ENCODE measurements at places on chromosomes 7 and 10.
A peak's percentile ranks its signal among the peaks of the same experiment; 100 is the strongest.

GRCh38 chr7:47349401-47349800 lies 232.5 kb downstream of the TNS3 start:
- DNase-seq, result no peak

DNA sequence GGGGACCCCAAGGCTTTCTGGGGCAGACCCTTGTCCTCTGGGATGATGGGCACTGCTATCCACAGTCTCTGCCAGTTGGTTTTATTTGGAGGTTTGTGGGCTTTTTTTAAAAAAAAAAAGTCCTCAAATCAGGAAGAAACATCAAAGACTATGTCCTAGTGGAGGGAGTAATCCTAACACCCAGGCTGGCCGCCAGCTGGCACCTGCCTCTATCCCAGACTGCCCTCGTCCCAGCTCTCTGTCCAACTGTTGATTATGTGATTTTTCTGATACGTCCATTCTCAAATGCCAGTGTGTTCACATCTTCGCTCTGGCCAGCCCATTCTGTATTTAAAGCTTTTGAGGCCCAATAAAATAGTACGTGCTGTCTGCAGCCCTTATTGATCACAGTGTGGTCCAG lies 61.0 kb upstream of the LRRC4 start:
- DNase-seq, result no peak

DNA sequence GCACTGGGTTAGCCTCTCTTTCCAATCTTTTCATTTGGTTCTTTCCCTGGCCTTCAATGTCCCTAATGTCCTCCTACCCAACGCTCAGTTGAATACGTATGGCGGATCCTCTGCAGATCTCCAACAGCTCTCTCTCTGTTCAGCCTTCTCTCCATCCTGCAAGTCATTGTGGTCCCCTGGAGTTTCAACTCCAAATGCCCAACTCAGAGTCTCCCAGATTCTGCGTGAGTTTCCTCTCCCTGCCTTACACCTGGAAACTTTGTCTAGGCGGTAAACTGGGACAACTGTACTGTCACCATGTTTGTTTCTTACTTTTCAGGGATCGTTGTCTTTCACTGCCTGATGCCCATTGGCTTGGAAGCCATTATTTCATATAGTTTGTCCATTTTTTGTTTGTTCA lies 273.1 kb downstream of the TNS3 start:
- no peak for DNase-seq

DNA sequence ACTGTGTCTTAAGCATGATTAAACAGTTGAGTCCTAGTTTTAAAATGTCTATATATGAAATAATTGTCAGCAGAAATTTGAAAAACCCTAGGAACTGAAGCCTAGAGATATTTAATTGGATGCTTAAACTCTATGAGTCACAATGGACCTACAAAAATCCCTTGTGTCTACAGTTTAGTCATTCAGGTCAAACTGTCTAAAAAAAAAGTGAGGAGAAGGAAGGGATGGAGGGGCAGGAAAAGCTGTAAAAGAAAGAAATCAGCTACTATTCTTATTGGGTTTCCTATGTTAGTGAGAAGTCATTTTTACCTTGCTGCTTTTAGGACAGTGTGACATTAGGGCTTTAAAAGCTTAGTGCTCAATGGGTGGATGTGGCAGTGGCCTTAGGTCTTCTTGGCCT lies 406.1 kb upstream of the FZD8 start:
- DNase-seq, result no peak

DNA sequence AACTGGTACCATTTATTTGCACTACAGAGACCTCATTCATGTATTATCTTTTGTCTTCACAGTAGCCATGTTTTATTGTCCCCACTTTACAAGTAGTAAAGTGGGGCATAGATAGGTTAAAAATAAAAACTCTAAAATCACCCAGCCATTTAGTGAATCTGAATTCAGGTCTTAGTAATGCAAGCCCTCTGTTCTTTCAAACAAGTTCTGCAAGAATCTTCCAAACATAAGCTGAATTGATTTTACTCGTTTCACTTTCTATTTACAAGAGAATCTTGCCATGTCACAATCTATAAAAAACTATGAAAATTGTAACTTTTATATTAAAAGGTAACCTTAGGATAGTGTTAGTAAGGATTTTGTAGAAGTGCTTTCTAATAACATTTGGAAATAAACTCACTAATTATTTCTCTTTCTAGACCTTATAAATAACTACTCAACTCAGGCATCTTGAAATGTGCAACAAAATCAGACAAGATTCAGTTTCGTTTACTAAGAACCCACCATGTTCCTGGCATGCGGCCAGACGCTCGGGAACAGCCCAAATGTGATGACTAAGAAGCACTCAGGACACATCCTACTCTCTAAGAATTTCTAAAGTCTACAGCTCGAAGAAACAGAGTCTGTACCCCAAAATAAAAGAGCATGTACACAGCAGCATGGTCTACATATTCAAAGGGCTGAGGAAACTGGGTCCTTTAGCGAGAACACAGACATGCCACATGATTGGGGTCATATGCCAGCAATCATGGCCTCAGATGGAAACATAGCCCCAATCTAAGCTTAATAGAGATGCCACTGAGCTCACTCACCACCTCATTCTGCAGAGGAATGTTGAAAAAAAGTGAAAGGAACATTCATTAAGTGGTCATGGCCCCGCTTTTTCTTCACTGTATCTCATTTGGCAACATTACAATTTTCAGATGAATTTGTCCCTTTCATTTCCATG lies 167.6 kb downstream of the AMPH start:
- DNase-seq, result peak; percentile 79

GRCh38 chr10:116477986-116478664 lies 50.5 kb downstream of the PNLIPRP3 start:
- no peak for DNase-seq

DNA sequence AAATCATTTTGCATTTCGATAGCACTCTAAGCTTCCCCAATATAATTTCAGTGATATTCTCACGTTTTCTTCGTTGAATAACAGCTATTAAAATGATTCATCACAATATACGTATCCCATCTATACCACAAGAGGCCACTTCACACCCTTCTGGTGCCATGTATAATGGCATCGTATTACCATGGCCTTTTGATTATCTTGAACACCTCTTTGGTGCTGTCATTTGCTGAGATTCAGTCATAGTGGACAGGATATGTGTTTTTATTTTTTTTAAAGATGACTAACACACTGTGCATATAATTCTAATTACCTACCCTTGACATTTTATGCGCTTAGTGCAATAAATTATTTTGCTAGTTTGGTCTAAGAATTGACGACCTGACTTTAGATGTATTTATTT lies 6.7 kb upstream of the INSYN2A start:
- no peak for DNase-seq

- DNase-seq, result no peak
These were observed 118.8 kb downstream of the NRP1 start for GRCh38 chr10:33215635-33216034.

DNA sequence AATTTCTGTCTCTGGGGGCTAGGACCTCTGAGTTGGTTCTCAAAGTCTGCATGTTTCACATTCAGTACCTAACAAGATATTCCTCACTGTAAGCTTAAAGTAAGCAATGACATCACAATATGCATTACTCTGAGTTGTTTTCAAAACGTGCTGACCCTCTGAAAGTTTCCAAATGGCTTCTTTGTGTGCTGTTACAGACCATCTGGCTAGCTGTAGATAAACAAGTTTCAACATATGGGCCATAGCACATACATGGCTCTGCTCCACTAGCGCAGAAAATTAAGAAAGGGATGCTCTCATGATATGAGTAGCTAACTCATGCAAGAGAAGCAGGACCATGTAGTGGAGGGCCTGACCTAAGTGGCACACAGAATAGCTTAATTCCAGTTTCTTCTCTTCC lies 119.0 kb downstream of the HTR7 start:
- no peak for DNase-seq

DNA sequence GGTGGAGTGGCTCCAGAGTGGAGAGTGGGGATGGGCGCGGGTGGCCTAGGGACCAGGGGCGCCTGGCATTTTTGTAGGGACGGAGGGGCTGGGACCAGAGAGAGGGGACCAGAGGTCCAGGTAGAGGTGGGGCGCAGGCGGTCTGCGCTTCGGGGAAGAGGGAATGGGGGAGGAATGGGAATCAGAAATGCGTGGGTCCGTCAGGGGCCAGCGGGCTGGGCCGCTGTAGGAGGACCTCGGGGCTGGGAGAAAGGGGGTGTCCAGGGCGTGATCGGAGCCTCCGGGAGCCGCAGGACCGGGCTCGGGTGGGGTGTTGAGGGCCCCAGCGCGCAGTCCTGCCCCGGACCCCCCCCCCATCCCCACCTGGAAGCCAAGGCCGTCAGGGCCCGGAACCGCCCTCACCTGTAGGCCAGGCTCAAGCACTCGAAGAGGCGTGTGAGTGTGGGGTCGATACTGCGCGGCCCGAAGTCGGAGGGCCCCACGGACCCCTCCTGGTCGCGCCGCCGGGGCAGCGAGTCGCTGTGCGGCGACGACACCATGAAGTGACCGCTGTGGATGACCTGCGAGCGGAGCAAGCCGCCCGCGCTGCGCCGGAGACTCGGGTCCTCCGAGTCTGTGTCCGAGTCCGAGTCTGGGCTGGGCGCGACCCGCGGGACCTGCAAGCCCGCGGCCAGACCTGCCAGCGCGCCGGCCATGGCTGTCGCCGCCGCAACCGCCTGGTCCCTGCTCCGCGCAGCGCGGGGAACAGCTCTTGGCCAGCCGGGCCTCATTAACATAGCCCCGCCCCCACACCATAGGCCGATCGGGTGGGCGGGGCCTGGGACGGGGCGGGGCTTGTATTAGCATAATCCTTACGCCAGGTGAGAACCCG lies at the start of gene MLXIPL:
Gene MLXIPL, minus strand, starts transcription at position 725 of the 871 bp plus-strand sequence. Its CDS starts 30 bp downstream, at position 695.
- peak; percentile 29 for DNase-seq

DNA sequence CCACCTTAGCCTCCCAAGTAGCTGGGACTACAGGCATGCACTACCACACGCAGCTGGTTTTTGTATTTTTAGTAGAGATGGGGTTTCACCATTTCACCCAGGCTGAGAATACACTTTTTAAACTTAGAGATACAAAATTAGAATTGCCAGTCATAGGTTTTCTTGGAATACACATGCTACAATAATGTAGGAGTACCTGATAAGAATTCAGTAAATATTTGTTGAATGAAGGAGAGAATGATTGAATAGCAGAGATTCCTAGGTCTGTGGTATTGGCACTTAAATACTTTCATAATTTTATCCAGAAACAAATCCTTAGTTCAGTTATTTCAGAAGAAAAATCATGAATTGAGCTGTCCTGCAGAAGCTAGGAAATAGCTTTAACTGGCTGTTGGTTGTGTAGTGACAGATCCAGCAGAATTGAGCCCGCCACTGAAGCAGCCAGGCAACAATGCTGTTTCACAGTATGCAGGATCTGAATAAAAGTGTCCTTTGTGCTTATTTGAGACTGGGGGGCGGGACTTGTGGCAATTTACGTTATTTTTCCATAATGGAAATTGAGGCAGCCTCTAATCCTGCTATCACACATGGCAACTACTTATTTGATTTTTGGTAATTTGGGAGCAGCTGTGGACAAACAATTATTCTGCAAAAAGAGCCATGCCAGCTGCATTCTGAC lies 31.5 kb downstream of the NRF1 start:
- DNase-seq, result no peak

DNA sequence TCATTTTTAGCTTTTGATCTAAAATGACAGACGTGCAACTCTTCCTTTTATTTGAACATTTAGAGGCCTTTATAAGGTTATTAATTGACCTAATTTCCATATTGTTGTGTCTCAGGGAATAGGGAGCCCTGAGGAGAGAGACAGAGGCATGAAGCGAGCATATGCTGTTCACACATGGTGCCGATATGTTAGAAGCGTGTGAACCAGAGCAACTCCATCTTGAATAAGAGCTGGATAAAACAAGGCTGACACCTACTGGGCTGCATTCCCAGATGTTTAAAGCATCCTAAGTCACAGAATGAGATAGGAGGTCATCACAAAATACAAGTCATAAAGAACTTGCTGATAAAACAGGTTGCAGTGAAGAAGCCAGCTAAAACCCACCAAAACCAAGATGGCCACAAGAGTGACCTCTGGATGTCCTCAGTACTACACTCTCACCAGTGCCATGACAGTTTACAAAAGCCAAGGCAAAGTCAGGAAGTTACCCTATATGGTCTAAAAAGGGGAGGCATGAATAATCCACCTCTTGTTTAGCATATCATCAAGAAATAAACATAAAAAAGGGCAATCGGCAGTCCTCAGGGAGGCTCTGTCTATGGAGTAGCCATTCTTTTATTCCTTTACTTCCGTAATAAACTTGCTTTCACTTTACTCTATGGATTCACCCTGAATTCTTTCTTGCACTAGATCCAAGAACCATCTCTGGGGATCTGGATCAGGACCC lies 80.1 kb downstream of the SEC61G start:
- DNase-seq, result no peak

Data from stimulated activated naive CD4-positive, alpha-beta T cell treated with Interleukin-2 at 50 U/mL for 16 hours (primary cell).